Hair follicular keratinocyte (primary cell): ENCODE measurements at places on chromosomes 6 and 20. TPM values are rescaled to one million over a fixed set of nuclear protein-coding genes. Genes with fewer than 3 reads are reported as not detected.

The ENPP5 gene
- 1.2 and 1.5 TPM in 2 replicates for total RNA-seq

The CARMIL1 gene
- total RNA-seq = 21.0 and 22.3 TPM in 2 replicates

The LAMA5 gene
- 96.3 and 136 TPM in 2 replicates for total RNA-seq

The TNNC2 gene
- not detected in 2 replicates for total RNA-seq

The B3GALT4 gene
- total RNA-seq = 2.2 and 4.5 TPM in 2 replicates

The SLC22A7 gene
- total RNA-seq = not detected in 2 replicates

The SLC32A1 gene
- total RNA-seq = not detected in 2 replicates

The HLA-DPA1 gene
- total RNA-seq = 0.23 and 0.34 TPM in 2 replicates

The GNAS gene
- 475 and 594 TPM in 2 replicates for total RNA-seq

The HFE gene
- total RNA-seq = 9.2 and 14.1 TPM in 2 replicates

The GLP1R gene
- not detected in 2 replicates for total RNA-seq

The HLA-DRB1 gene
- total RNA-seq = not detected in 2 replicates

The ATP6V1G2 gene
- total RNA-seq = 0.11 and 0.16 TPM in 2 replicates

The KIF6 gene
- total RNA-seq = 0.16 and 1.2 TPM in 2 replicates

The ADGRF4 gene
- total RNA-seq = 2.6 and 3.1 TPM in 2 replicates

The OLIG3 gene
- total RNA-seq = not detected in 2 replicates

The TCP11 gene
- total RNA-seq = not detected in 2 replicates

The CLPSL2 gene
- total RNA-seq = not detected in 2 replicates

The NKAPL gene
- total RNA-seq = 0.23 and 0.76 TPM in 2 replicates

The PPP1R16B gene
- not detected in 2 replicates for total RNA-seq

The FAM209A gene
- not detected in 2 replicates for total RNA-seq

The FNDC11 gene
- total RNA-seq = 1.1 and 1.7 TPM in 2 replicates

The LIN28B gene
- total RNA-seq = not detected in 2 replicates

The ABHD16B gene
- not detected in 2 replicates for total RNA-seq

The GSTA2 gene
- total RNA-seq = not detected in 2 replicates

The PROKR2 gene
- not detected in 2 replicates for total RNA-seq

The ID1 gene
- total RNA-seq = 149 and 278 TPM in 2 replicates

The OTOR gene
- total RNA-seq = not detected in 2 replicates

The RAET1L gene
- total RNA-seq = 0.78 and 1.1 TPM in 2 replicates

The CAGE1 gene
- 0.27 TPM in 1 of 2 replicates, not detected in the other for total RNA-seq

The TMEM244 gene
- total RNA-seq = not detected in 2 replicates

The SLC35D3 gene
- not detected in 2 replicates for total RNA-seq

The GRM1 gene
- total RNA-seq = not detected in 2 replicates

The TSBP1 gene
- total RNA-seq = not detected in 2 replicates

The RBBP8NL gene
- total RNA-seq = not detected in 2 replicates

The FOXQ1 gene
- total RNA-seq = 4.5 and 6.0 TPM in 2 replicates

The TRIM40 gene
- total RNA-seq = not detected in 2 replicates

The CLPSL1 gene
- total RNA-seq = not detected in 2 replicates

The TBXT gene
- total RNA-seq = not detected in 2 replicates

The TMC2 gene
- not detected in 2 replicates for total RNA-seq

The MROH8 gene
- total RNA-seq = 0.08 TPM in 1 of 2 replicates, not detected in the other

The SLC29A1 gene
- 23.2 and 50.3 TPM in 2 replicates for total RNA-seq

The ID4 gene
- total RNA-seq = 0.19 and 0.23 TPM in 2 replicates

The ZC3H12D gene
- total RNA-seq = not detected in 2 replicates

The VWA7 gene
- total RNA-seq = 0.19 and 0.86 TPM in 2 replicates

The ASF1A gene
- 10.9 and 16.3 TPM in 2 replicates for total RNA-seq

The TP53TG5 gene
- total RNA-seq = not detected in 2 replicates

The GABRR2 gene
- not detected in 2 replicates for total RNA-seq
